Kidney tubule cell (primary cell): ENCODE measurements at places on chromosomes 13 and 19.

GRCh38 chr13:48585456-48585840 is 52.6 kb upstream of the RCBTB2 start:
- DNase-seq = peak; percentile 26

- DNase-seq = peak; percentile 88
Observed at GRCh38 chr19:3459089-3459881, 21.0 kb downstream of the SMIM24 start.

- no peak for DNase-seq
Observed at GRCh38 chr19:14916848-14917247, 24.4 kb upstream of the OR7C2 start.

- no peak for DNase-seq
Observed at GRCh38 chr19:17036640-17037039, 10.0 kb upstream of the CPAMD8 start.

DNA sequence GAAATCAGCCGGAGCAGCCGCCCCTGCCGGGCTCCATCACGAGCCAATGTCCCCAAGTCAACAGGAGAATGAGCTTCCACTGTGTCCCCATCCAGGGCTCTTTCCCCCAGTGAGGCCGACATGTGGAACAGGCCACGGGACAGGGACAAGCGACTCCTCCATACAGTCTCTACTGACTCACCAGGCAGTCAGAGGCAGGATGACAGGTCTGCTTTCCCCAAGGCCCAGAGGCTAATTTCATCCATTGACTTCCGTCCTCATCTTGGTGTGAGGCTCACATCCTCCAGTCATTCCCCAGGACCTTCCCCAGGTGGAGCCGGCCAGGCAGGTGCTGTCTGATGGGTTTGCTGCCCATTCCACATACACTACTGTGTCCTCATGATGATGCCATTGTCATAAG is 3.5 kb downstream of the CEACAM6 start:
- no peak for DNase-seq
